Prostate gland (tissue), 2 donors: ENCODE measurements at places on chromosomes 1 and 21. TPM values are rescaled to one million over a fixed set of nuclear protein-coding genes. Genes with fewer than 3 reads are reported as not detected.

GRCh38 chr1:202656951-202657646 lies 53.2 kb downstream of the SYT2 start:
- DNase-seq, result no peak
- H3K4me3 ChIP-seq, result no peak overlapping the region
- H3K27ac ChIP-seq, result no peak overlapping the region
- no peaks in the 10 kb centered on the region for H3K36me3 ChIP-seq

- H3K36me3 ChIP-seq, result no peaks in the 10 kb centered on the region
- no peak for DNase-seq
- no peaks in the 10 kb centered on the region for H3K27me3 ChIP-seq
- no peak overlapping the region for H3K4me3 ChIP-seq
- no peaks in the 10 kb centered on the region for H3K4me1 ChIP-seq
- no peak overlapping the region for H3K27ac ChIP-seq
These were observed 6.9 kb downstream of the TMEM125 start for GRCh38 chr1:43276673-43277072.

DNA sequence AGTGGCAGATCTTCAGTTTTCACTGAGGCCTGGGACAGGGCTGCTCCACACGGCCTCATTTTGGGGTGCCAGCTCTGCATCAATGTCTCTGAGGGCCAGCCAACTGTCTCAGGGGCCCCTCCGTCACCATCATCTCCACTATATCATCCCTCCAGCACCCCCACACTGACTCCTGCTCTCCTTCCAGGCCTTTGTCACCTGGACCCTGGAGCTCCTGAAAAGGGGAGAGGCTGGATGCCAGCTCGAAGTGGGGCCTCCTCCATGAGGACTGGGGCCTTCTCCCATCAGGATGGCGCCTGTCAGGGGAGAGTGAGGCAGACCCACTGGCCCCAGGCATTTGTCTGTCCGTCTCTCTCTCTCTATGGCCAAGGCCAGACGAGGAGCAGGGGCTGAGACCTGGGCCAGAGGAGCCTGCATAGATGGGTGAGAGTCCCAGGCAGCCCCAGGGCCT lies 44.7 kb upstream of the LRP8 start:
- H3K4me1 ChIP-seq, result no peaks in the 10 kb centered on the region
- no peaks in the 10 kb centered on the region for H3K27me3 ChIP-seq
- no peaks in the 10 kb centered on the region for H3K36me3 ChIP-seq
- H3K27ac ChIP-seq, result no peak overlapping the region
- no peak overlapping the region for H3K4me3 ChIP-seq
- no peak for DNase-seq

- peak overlapping the region; percentile 19 for H3K4me3 ChIP-seq
- peak; percentile 78 for DNase-seq
- H3K36me3 ChIP-seq, result no peaks in the 10 kb centered on the region
- H3K4me1 ChIP-seq, result no peaks in the 10 kb centered on the region
- no peaks in the 10 kb centered on the region for H3K27me3 ChIP-seq
These were observed 9.1 kb upstream of the IFI16 start for GRCh38 chr1:159000625-159001024.

- no peak for DNase-seq
- H3K27me3 ChIP-seq, result no peaks in the 10 kb centered on the region
- H3K4me3 ChIP-seq, result no peak overlapping the region
- no peak overlapping the region for H3K27ac ChIP-seq
These were observed 48.9 kb downstream of the TMEM53 start for GRCh38 chr1:44625348-44625747.

GRCh38 chr1:27521336-27521831 lies 31.4 kb upstream of the WASF2 start:
- no peak for DNase-seq
- no peaks in the 10 kb centered on the region for H3K27me3 ChIP-seq
- H3K4me1 ChIP-seq, result peaks cover 32% of the 10 kb centered on the region
- H3K27ac ChIP-seq, result peak overlapping the region; percentile 41
- no peak overlapping the region for H3K4me3 ChIP-seq
- no peaks in the 10 kb centered on the region for H3K36me3 ChIP-seq

DNA sequence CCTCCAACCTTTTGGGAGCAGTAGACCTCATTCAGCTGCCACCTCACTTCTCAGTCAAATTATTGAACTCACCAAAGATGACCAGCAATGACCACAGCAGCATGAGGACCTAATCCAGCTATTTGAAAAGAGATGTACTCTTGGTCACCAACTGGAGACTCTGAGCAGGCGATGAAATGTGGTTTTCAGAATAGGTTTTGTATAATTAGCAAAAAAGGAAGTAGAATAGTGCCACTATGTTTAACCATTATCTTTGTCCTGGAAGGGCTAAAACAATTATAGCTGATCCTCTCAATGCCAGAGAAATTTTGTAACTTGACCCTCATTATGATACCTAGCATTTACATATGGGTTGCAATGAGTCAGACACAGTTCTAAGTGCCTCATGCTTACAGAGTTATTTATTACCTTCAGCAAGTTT lies at the start of gene FCRL2:
Gene FCRL2, minus strand, starts transcription at position 162 of the 421 bp plus-strand sequence. Its CDS starts 59 bp downstream, at position 103.
- no peak within 1 kb of the TSS for H3K4me3 ChIP-seq
- H3K27ac ChIP-seq, result no peak within 1 kb of the TSS
- no peak for DNase-seq
- H3K27me3 ChIP-seq, result no peaks in the 10 kb centered on the region
- no peaks in the 10 kb centered on the region for H3K4me1 ChIP-seq

DNA sequence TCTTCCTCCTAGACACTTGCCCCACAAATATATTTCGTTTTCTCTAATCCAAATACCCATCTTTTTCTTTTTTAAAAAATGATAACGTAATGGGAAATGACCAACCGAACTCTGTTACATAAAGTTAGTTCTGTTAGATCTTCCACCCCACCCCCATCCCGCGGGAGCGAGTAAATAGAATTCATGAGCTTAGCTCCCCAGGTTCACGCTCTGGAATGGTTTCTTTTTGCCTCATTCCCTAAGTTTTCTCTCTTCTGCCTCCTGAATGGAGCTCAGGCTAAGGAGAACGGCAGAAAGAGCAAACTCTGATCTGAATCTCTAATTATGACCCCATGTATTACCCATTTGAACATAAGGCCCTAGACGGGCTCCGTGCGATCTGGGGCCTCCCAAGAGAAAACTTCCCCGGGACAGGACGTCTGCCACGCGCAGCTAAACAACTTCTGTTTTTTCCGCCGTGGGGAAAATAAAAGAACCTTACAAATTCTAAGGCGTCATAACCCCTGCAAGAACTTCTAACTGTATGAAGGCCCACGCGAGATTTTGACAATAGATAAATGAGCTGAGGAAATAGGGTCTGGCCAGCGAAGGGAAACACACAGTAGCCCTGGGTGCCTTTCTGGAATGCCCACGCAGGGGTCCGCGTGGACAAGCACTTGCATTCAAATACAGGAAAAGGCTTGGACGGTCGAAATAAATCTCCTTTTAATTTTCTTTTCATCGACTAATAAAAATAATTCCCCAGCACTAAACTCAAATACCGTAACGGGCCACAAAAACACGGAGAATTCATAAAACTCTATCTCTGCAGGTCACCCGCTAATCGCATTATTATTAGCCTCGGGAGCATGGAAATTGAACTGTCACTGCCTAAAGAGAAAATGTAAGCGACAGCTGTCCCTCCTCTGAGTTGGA lies 2.2 kb downstream of the TBX15 start:
- DNase-seq, result no peak
- no peaks in the 10 kb centered on the region for H3K36me3 ChIP-seq
- H3K4me3 ChIP-seq, result no peak overlapping the region
- peaks cover 78% of the 10 kb centered on the region for H3K27me3 ChIP-seq
- no peak overlapping the region for H3K27ac ChIP-seq
- H3K4me1 ChIP-seq, result no peaks in the 10 kb centered on the region

- no peaks in the 10 kb centered on the region for H3K36me3 ChIP-seq
- H3K27me3 ChIP-seq, result no peaks in the 10 kb centered on the region
- no peaks in the 10 kb centered on the region for H3K4me1 ChIP-seq
These were observed 846 bp upstream of the PER3 start for GRCh38 chr1:7783178-7783711.

- no peaks in the 10 kb centered on the region for H3K4me1 ChIP-seq
- H3K4me3 ChIP-seq, result no peak overlapping the region
- no peak for DNase-seq
- H3K27me3 ChIP-seq, result no peaks in the 10 kb centered on the region
- no peak overlapping the region for H3K27ac ChIP-seq
- no peaks in the 10 kb centered on the region for H3K36me3 ChIP-seq
These were observed 21.8 kb downstream of the ADORA1 start for GRCh38 chr1:203149188-203149840.

GRCh38 chr1:115293899-115294298 lies 44.1 kb downstream of the NGF start:
- no peaks in the 10 kb centered on the region for H3K36me3 ChIP-seq
- no peak overlapping the region for H3K27ac ChIP-seq
- DNase-seq, result no peak
- no peaks in the 10 kb centered on the region for H3K4me1 ChIP-seq
- H3K27me3 ChIP-seq, result no peaks in the 10 kb centered on the region

GRCh38 chr21:42614396-42614795 lies 39.0 kb upstream of the PDE9A start:
- no peak for DNase-seq
- no peak overlapping the region for H3K4me3 ChIP-seq
- no peaks in the 10 kb centered on the region for H3K27me3 ChIP-seq
- peak overlapping the region; percentile 74 for H3K27ac ChIP-seq

- no peak for DNase-seq
These were observed 26.5 kb upstream of the RPL11 start for GRCh38 chr1:23664837-23665795.

Gene SPRR2G
- total RNA-seq, result not detected

Gene FCGR3A
- total RNA-seq, result 6.9 TPM

Gene LIN28A
- 0.17 TPM for total RNA-seq

Gene SYTL1
- 94.7 TPM for total RNA-seq

Gene ZBTB37
- total RNA-seq, result 6.6 TPM

Gene KRTAP21-2
- not detected for total RNA-seq

Gene OR2L3
- not detected for total RNA-seq

Gene PCBP3
- total RNA-seq, result 0.77 TPM

Gene TPTE
- 17.2 TPM for total RNA-seq

Gene AMY1A
- total RNA-seq, result 1.9 TPM

Gene KCTD3
- 95.5 TPM for total RNA-seq

Gene PLA2G4A
- total RNA-seq, result 6.1 TPM

Gene FCRL4
- total RNA-seq, result 0.28 TPM
